ENCODE measurements at places on chromosomes 5 and 9.

GRCh38 chr9:116959809-116960208, 272.7 kb downstream of the TRIM32 start:
- no peak for DNase-seq

GRCh38 chr5:132203464-132203818, 24.2 kb downstream of the P4HA2 start:
- no peak for DNase-seq

GRCh38 chr5:40475561-40475960, 204.2 kb upstream of the PTGER4 start:
- no peak for DNase-seq

GRCh38 chr5:575636-576035, 36.5 kb upstream of the CEP72 start:
- DNase-seq = no peak

DNA sequence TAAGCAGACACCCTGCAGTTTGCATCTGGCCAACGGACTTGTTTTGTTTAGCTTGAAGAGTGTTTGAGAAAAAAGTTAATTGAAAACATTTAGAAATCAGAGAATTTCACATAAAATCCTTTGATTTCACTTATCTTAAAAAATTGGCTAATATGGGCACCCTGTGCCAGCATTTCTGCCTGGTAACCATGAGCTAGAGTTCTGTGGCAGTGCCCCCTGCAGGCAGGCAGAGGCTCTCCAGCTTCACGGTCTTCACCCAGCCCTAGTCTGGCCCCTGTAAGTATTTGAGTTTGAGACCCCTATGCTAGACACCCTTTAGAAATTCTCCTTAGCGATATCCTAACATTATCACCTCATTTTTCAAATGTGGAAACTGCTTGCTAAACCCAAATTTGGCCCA, 18.8 kb upstream of the FANCC start:
- DNase-seq = no peak

DNA sequence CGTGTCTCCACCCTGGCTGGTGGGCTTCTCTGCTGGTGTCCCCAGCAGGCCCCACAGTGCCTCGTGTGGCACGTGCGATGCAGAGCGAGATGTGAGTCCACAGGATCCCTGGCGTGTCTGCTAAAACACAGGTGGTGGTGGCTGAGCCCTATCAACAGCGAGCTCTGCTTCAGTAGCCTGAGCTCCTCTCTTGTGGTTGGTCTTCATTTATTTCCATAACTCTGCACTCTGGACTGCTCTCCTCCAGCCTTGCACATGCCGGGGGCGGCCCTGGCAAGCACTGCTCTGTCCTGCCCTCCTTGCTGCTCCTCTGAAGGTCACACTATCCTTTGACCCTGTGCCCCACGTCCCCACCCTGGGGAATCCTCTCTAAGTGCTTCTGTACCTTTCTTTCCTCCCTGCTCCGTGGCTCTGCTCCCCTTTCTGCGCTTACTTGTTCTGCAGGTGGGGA, 59.2 kb downstream of the NSUN2 start:
- no peak for DNase-seq

DNA sequence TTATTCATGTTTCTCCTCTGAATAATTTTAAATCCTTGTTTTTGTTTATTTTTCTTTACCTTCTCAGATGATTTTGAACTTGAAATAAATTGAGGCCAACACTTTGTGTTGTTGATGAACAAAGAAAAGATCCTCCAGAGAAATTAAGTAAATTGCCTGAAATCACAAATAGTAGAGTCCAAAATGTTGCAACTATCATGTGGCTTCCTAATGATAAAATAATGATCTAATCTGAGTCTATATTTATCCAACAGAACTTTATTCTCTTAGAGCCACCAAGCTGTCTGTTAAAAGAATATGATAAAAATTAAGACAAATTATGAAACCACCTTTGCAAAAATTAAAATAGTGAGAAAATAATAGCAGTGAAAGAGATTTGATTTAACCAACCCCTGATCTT, 132.2 kb upstream of the SPEF2 start:
- no peak for DNase-seq

GRCh38 chr9:7103771-7104170, 346.0 kb downstream of the KDM4C start:
- no peak for DNase-seq

All from stimulated activated CD4-positive, alpha-beta T cell treated with anti-CD3 and anti-CD28 coated beads, Interleukin-12 subunit alpha, Interleukin-12 subunit beta, amount 100 ng/mL, for 24 hours (primary cell).